Activated T-helper 1 cell treated with Interleukin-2 at 50 U/mL for 16 hours (primary cell): ENCODE measurements at places on chromosomes 7 and 10.

DNA sequence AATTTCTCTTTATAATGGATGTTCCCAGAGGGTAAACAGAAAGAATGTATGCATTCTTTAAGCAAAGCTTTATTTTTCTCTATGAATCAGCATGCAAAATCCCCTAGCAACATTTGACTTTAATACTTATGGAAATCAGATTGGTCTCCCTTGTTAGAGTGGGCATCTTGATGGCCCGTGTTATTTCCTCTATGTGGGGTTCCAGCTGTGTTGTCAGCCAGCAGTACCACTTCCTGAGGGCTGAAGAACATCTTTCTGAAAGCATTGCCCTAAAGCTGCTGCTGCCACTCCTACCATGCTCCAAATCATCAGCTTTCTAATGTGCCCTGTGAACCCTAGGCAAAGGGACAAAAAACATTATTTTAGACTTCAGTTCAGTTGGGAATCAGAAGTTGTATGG is 70.4 kb upstream of the HECTD2 start:
- DNase-seq: no peak

DNA sequence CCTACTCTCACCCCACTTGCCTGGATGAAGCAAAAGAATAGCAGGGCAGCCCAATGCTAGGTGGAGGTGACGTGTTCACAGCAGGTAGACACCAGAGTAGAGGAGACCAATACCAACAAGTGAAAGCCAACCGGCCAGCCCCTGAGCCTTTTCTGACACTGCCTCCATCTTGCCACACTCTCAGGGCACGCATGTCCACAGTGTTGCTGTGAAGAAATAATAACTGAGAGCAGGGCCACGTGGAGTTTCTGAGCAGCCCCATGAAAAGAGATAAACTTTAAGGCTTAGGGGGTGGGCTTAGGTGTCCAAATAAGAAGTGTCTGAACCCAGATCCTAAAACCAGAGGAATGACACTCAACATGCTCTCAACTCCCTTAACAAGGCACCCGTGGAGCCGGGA is 9.0 kb upstream of the TMEM273 start:
- DNase-seq: no peak

GRCh38 chr7:32948202-32948601 is 9.0 kb upstream of the FKBP9 start:
- DNase-seq: no peak

GRCh38 chr10:69573056-69573806 is at the start of gene NEUROG3:
Gene NEUROG3 (minus strand): TSS chr10:69573422. CDS start chr10:69573043, 379 bp downstream.
- DNase-seq: no peak

GRCh38 chr10:83625831-83626360 is 513.4 kb upstream of the GHITM start:
- DNase-seq: no peak

- DNase-seq: no peak
Observed at GRCh38 chr7:139560678-139561077, 37.2 kb downstream of the CLEC2L start.

DNA sequence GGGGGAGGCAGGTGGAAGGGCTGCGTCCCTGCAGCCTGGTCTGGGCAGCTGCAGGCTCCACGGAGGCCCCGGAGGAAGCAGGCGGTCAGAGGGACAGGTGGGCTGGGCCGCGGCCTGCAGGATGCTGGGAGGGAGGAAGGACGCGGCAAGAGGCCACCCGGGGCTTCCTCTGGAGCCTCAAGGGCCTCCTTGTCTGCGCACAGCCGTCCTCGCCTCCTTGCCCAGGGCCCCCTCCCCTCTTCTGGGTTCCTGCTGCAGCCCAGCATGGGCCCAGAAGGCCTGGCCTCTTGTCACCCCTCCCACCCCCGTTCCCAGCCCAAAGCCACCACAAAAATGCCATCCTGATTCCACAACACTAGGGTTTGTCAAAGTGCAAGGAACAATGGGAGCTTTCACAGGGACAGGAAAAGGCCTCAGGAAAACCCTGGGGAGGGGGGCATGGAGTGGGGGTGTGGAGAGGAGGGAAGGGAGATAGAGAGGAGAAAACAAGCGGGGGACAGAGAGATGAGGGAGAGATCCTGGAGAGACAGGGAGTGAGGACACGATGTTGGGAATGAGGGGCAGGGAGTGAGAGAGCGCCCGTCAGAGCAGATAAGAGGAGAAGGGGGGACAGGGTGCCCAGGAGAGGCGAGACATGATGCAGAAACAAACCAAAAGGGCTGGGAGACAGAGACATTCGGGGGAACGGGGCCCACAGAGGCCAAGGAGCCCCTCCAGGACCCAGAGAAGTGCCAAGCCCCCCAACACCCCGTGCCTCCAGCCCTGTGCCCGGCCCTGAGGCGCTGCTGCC is 41.8 kb downstream of the ZCCHC24 start:
- DNase-seq: no peak

DNA sequence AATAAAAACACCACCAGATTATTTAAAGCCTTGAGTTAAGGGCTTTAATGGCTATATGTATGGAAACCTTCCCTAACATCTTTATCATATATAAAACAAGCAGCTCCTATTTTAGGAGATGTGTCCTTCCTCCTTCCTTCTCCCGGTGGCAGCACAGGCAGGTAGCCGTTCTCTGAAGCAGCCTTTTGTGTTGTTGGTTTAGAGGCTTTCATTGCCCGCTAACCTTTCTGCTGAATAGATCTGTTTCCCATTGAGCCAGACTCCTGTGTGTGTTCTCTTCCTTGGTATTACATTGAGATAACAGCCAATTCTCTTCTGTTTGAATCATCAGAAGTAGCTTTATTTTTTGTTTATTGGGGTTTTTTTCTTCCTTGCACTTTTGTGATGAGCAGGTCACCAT is 131.3 kb downstream of the CACNB2 start:
- no peak for DNase-seq

DNA sequence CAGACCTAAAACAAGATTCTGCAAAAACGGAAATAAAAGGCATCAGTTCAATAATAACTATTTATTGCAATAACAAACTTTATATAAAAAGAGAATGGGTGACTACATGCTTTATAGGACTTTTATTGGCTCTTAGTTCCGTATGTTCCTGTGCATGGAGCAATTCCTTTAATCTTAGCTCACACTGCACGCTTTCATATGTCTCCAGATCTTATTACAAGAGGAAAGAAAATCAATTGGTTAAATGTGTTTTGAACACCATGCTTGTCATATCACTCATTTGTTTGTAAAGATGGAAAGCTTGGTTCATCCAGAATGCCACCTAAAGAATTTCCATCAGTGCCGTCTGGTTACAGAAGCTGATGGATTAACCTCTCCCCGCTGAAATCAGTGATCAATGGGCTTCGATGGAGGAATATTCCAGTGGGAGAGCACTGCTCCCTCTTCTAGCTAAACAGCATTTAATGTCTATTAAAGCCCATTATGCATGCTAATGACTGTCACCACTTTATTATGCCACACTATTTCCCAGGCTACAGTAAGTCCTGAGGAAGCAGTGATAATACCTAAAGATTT is 210.3 kb downstream of the GLI3 start:
- DNase-seq: no peak

DNA sequence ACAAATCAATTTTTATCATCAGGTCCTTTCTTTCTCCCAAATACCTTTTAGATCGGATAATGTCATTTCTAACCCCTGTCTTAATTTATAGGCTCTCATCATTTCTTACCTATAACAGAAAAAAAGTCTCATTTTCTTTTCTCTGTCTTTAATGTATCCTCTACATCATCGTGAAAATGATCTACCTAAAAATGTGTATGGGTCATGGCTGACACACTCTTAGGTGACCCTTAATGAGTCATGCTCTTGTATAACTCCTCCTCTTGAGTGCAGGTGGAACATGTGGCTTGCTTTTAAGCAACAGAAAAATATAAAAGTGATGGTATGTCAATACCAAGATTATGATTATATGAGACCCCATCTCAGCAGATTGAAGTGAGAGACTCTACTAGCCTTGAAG is 139.4 kb downstream of the SEMA3C start:
- DNase-seq: no peak

DNA sequence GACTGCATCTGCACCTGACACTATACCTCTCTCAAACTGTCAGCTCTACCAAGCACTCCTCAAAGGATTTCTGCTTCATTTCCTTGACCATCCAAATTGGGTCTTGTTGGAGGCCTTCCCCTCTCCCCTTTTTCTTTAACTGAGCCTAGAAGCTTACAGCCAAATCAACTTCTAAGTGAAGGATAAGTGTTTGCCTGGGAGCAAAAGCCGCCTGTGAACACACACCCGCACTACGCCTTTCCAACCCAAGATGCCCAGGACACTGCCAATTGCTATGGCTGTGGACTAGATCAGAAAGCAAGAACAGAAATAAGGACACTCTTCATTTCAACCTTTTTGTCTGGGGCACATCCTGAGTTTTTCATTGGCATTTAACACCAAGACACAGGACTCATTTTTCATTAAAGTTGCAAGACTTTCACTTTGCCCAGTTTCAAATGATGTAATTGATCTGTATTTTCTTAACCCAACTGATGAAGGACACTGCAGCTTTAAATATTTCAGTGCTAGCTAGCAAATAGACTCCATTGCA is 52.8 kb downstream of the CPEB3 start:
- no peak for DNase-seq

GRCh38 chr10:55476129-55476528 is 675.1 kb upstream of the PCDH15 start:
- no peak for DNase-seq

- DNase-seq: no peak
Observed at GRCh38 chr7:42932811-42933591, 825 bp downstream of the MRPL32 start.

DNA sequence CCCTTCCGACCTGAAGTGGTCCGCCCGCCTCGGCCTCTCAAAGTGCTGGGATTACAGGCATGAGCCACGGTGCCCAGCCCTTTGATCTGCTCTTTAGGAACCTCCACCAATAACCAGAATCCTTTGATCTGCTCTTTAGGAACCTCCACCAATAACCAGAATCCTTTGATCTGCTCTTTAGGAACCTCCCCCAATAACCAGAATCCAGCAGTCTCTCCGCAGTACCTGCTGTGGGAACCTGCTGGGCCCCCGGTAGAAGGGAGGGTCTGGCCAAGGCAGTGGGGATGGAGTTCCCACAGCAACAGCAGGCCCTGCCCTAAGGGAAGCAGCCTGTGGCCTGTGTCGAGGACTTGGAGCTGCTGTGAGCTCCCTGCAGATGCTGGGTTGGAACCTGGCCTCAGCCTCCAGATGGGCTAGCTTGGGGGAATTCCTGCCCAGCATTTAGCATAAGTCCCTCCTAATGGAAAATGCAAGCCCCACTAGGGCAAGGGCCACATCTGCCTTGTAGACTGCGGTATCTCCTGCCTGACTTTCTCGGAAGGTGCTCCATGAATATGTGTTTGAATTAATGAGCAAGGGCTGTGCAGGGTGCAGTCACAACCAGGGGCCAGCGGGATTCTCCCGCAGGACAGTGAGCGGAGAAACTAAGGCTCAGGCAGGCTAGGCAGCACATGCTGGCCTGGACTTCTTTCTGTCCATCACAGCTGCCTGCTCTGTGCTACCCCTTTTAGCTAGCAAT is 165.8 kb downstream of the UBE2H start:
- no peak for DNase-seq

GRCh38 chr10:71923138-71923692 is 41.0 kb upstream of the CHST3 start:
- no peak for DNase-seq

DNA sequence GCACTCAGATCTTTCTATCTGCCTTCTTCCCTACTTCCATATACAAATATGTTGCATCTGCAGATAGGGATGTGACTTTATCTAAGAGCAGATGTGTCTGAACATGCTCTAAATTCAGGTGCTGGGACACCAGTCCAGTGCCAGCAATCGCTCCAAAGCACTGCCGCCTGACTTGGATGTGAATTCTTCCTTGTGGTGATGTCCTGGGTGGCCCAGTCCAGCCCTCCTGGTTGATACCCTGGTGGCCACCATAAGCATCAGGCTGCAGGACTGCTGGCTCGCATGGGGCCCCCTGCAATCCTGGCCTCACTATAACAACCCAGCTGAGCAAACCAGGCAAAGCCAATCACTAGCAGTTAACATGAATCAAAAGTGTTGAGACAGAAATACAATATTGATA is 149.2 kb upstream of the PDE1C start:
- DNase-seq: no peak

DNA sequence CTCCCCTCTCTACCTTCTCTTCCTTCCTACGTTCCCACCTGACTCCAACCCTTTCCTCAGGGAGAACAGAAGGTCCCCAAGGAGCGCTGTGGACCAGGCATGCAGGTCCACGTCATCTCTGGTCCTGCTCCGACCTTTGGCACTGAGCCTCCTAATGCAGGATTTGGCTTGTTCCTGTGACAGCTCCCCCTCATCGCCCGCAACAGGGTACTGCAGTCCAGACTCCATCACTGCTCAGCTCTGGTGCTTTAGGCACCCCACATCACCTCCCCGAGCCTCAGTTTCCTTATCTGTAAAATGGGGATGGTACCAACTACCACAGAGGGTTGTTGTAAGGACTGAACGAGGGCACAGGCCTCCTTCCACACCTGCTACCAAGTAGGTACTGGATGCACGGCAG is 54.6 kb downstream of the FHIP2A start:
- DNase-seq: no peak

GRCh38 chr7:114924038-114924712 is 2.3 kb downstream of the MDFIC start:
- no peak for DNase-seq

- DNase-seq: no peak
Observed at GRCh38 chr10:61313460-61313859, 139.7 kb downstream of the TMEM26 start.

DNA sequence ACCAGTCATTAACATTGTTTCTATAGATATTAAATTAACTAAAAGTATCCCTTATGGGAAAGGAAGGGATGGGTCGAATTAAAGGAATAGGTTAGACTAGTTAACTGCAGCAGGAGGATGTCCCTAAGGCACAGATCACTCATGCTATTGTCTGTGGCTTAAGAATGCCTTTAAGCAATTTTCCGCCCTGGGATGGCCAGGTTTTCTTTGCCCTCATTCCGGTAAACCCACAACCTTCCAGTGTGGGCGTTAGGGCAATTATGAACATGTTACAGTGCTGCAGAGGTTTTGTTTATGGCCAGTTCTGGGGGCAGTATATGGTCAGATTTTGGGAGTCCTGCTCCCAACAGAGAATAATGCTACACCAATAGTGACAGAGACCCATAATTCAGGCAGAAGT is 139.3 kb upstream of the CDK13 start:
- no peak for DNase-seq

- no peak for DNase-seq
Observed at GRCh38 chr7:150940431-150941102, 37.6 kb downstream of the KCNH2 start.

GRCh38 chr10:43644252-43644651 is 4.4 kb downstream of the ZNF32 start:
- DNase-seq: no peak

- no peak for DNase-seq
Observed at GRCh38 chr10:36730316-36730715, 395.1 kb upstream of the ANKRD30A start.

DNA sequence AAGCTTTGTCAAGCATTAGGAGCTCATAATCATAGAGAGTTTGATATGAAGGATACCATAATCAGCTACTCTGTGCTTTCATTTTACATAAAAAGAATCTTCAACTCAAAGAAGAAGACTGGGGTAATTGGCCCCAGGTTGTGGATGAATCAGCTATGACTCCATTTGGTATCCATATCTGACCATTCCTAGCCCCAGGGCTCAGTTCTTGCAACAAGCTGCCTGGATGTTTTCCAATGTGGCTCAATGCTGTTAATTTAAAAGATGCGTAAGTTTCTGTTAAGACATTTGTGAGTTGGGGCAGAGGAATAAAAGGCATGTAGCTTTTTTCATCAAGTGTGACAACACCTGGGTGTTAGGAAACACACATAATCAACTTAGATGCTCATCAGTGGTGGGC is 951.1 kb downstream of the NRG3 start:
- no peak for DNase-seq
